Activated gamma-delta T cell (primary cell): ENCODE measurements at places on chromosomes 2 and 18.

DNA sequence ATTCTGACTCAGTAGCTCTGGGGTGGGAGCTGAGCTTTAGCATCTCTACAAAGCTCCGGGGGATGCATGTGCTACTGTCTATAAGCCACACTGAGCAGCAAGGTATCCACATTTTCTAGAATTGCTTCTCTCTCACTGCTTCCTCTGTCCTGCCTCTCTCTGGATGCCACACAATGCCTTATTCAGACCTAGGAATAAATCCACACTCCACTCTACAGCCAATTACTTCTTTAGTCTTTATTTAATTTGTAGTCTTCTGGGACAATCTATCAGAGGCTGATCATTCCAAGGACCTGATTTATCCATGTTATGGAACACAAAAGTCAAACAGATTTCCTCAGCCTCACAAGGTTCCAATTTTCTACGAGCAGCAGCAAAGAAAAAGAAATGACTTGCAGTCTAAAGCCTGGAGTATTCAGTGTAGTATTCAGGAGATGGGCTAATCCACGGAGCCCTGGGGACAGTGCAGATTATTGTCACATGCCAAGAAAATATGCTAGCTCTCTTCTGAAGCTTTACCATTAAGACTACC lies 4.4 kb downstream of the BCL2 start:
- no peak for DNase-seq

DNA sequence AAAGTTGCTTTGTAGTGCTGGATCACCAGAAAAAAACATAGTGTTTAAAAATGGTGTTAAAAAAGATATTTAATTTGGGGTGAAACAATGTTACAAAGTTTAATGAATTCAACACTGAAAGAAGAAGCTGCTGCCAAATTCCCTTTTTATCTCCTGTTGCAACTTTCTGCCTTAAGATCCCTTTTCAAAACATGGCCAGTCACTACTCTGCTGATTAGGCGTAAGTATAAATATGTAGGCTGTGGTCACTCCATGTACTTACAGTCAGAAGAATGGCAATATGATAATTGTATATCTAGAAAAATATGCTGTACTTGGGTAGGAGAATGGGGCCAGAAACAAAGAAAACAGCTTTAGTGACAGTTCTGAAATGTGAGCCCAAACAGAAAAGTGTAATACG lies 123.5 kb upstream of the ZBTB14 start:
- no peak for DNase-seq

DNA sequence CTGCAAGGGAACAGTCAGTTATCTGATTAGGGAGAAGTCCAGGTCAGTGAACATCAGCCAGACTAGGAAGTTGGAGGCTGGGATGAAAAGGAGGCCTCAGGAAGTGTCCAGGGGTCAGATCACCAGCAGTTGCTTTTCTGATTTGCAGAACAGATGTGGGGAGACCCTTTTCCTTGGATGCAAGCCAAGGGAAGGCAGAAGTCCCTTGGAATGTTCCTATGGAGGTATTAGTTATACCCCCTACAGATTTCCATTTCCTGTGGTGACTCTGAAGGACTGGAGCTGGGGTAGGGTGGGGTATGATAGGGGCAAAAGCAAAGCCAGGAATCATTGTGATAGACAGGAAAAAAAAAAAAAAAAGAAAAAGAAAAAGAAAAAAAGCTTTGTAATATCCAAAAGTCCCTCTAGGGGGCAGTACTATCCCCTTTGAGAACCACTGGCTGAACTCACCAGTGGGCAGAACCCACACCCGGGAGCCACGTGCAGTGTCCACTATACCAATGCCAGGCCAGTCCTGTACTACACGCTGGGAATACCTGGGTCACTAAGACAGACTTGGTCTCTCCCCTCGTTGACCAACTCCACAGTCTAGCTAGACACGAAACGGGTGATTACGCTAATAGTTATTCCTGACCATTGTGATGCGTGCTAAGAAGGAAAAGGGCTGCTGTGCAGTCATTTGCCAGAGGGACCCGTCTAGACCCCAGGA lies 7.4 kb downstream of the DYSF start:
- no peak for DNase-seq

GRCh38 chr2:132873738-132874137 lies 203.7 kb upstream of the LYPD1 start:
- no peak for DNase-seq

- DNase-seq: no peak
Observed at GRCh38 chr18:11392292-11392691, 217.1 kb upstream of the SLC35G4 start.

GRCh38 chr2:207133458-207133819 lies 32.3 kb downstream of the KLF7 start:
- DNase-seq: no peak
